ENCODE measurements at places on chromosomes 7 and 10.

DNA sequence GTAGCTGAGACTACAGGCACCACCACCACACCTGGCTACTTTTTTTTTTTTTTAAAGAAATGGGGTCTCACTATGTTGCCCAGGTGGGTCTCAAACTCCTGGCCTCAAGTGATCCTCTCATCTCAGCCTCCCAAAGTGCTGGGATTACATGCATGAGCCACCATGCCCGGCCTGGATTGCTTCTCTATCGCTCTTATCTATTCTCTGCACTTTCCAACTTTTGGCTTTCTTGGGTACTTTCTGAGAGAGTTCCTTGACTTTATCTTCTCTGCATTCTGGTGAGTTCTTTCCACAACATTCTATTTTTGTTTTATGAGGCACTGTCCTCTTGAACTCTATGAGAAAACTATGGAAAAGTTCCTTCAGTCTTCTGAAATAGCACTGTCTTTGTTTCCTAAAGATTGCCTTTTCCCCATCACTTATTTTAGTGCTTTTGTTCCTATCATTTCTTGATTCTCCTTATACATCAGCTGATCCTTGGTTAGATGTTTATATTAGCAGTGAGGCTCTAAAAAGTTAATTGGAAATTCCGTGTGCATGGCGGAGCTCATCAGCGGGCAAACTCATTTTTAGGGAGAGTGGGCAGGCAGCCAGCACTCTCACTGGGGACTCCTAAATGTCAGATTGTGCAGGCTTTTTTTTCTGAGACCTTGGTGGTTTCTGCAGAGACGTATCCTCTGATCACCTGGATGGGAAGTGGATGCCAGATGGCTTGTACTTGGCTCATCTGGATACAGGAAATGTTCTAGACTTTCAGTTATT, 43.9 kb downstream of the HIP1 start:
- DNase-seq = no peak

DNA sequence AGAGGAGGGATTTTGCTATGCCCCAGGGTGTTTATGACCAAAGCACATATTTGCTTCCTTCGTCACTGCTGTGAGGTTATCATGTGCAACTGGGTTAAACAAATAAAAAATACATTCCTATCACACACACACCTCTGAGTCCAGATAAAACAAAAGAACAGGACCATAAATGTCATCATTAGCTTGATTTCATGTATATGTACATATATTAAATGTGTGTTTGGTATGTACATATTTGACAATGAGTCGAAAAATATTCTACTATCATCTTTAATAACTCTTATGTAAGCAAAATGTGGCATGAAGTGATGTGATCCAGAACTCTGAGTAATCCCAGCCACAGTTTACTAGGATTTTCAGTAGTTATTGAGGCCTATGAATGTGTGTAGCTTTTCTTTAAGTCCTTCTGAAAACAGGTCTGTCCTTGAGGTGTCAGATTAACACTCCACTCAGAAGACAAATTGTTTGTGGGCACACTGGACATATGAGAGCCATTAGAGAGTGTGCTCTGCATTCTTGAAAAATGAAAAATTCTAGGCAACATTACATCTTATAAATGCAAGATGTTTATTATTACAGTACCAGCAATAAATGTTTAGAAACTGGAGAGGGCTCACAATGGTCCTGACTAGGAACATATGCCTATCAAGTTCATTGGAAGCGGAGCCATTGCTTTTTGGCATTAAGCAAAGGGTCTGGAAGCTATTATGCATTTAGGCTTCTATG, 335.1 kb upstream of the SEMA3A start:
- DNase-seq = no peak

DNA sequence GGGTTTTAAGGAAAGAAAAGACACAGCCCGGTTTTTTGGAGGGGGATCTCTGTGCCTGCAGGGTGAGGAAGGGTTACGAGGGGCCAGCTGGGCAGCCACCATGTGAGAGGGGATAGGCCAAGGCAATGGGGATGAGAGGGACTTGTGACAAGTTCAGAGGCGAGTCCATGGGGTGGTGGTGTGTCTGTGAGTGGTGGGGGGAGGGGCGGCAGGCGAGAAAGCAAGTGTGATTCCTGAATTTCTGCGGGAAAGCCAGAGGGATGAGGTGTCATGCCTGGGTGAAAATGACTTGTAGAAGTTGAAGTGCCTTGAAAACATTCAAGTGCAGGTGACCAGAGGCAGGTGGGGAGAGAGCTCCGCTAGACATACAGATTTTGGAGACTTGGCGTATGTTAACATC, 61.0 kb upstream of the RNF32 start:
- no peak for DNase-seq

- DNase-seq = no peak
Measured at GRCh38 chr7:98133181-98133580, 26.5 kb downstream of the LMTK2 start.

DNA sequence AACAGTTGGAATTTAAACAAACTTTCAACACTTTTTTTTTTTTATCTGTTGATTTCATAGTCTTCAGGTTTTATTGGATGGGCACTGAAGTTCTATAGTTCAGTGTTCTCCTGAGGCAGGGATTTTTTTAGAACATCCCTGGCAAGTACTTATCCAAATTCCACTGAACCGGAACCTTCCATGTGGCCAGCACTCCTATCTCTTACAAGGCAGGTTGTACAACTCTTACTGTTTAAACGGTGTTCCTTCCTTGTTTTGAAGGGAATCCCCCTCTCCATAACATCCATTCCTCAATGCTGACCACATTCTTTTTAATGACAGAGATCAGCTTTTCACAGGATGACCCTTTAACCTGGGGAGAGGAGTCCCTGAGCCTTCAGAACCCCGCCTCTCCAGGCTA, 238.9 kb upstream of the CTBP2 start:
- DNase-seq = no peak

- DNase-seq = no peak
Measured at GRCh38 chr10:11397980-11398580, 213.4 kb downstream of the USP6NL start.

DNA sequence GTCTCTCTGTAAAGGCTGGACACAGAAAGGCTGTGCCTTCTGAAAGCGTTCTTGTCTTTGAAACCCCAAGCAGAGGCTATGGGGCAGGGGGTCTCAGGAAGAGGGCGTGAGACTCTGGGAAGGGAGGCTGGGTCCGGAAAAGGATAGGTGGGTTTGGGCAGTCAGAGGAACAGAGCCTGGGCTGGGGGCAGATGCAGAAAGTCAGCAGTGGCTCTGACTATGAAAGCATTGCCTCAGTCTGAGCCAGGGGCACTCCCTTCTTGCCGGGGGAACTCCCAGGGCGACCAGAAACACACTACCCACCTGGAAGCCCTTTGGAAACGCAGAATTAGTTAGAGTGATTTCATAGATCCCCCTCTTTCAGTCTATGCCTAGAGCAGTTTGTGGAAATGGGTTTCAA, 72.0 kb downstream of the VWA2 start:
- DNase-seq = no peak

Measured in T47D (cell line).